ENCODE measurements at places on chromosomes 5 and 9.
A peak's percentile ranks its signal among the peaks of the same experiment; 100 is the strongest.

GRCh38 chr5:57575839-57576238 lies 93.2 kb upstream of the ACTBL2 start:
- no peak for DNase-seq

DNA sequence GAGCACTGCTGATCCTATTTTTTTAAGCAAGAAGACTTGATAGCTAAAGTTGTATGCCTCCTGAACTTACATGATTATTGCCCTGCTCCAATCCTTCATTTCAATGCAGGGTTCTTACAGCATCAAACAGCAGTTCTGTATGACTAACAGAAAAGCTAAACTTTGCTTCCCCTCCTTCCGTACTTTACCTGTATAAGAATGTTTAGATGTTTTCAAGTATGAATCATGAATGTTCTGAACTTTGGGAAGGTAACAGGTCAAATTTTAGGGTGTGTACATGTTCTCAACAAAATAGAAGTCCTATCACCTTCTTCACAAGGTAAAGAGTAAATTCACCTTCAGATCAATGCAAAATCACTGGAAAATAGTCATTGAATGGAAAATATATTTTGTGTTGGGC lies 972.6 kb upstream of the SEMA6A start:
- DNase-seq, result peak; percentile 32

DNA sequence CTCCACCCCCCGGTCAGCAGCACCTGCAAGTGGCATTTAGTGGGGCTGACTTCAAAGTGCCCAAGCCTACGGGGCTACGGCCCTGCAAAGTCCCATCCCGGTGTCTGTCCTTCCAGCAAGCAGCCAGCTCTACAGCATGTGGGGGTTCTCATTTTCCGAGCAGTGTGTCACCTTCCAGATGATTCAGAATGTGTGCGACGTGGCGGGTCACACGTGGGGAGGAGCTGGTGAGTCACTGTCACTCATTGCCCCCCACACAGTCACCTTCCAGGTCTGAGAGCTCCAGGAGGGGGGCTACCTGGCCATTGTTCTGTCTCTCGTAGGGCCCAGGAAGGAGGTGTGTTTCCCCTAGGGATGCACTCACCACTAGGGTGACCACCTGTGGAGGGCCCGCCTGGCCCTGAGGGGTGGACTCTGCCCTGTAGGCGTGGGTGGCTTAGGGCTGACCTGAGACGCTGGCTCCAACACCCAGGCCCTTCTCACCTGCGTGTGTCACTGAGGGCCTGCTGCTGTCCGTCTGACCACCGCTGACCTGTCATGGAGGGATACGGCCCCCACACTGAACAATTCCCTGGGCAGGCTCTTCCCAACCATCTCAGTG lies 70.2 kb downstream of the SEMA4D start:
- DNase-seq, result no peak

DNA sequence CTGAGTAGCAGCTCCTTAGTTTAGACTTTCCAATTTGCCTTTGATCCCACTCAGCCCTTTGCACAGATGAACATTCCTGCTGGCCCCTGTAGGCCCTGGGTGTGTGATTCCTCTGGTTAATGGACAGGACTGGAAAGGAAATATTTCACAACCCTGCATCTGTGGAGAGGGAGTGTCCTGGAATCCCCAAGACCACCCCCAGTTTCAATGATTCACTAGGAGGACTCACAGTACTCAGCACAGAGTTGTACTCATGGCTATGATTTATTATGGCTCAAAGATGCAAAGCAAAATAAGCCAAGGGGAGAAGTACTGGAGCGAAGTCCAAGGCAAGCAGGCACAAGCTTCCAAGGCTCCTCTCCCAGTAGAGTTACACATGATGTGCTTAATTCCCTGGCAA lies 42.4 kb upstream of the TJP2 start:
- DNase-seq, result peak; percentile 93

GRCh38 chr9:18077941-18078678 lies 395.8 kb upstream of the ADAMTSL1 start:
- DNase-seq, result no peak

- no peak for DNase-seq
These were observed 33.4 kb upstream of the TBC1D2 start for GRCh38 chr9:98288881-98289280.

GRCh38 chr9:81032831-81033230 lies 656.5 kb downstream of the TLE1 start:
- no peak for DNase-seq

All from RWPE1 (cell line).